Fibroblast of the aortic adventitia (primary cell): ENCODE measurements at places on chromosomes 2 and 18.

DNA sequence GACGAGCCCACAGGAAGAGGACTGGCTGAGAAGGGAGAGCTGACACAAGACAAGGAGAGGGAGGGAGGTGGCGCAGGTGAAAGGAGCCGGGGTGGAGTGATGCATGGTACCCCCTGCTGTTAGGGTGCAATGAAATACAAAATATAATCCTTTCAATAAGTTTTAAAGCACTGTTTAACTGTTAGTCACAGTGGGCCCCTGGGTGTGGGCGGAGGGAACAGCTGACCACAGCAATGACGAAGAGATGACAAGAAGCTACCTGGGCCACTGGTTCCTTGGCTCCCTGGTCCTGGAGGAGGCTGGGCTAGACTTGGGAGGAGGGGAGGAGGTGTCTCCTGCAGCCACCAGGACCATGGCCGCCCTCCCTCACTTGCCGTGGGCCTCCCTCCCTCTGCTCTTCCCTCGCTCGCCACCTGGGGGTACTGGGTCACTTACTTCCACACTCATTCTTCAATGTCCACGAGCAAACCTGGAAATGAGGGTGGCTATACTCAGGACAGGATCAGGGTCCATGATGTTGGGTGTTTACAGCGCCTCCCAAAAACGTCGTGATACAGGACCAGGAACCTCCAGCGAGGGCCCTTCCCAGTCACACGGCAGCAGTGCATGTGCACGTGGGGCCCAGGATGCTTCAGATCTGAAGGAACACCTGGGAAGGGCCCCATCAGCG, 196.1 kb downstream of the ANKRD30B start:
- DNase-seq: no peak

- DNase-seq: no peak
Observed at GRCh38 chr2:666441-666840, 10.8 kb downstream of the TMEM18 start.

GRCh38 chr2:95353055-95353575, 49.4 kb upstream of the FAHD2A start:
- no peak for DNase-seq

DNA sequence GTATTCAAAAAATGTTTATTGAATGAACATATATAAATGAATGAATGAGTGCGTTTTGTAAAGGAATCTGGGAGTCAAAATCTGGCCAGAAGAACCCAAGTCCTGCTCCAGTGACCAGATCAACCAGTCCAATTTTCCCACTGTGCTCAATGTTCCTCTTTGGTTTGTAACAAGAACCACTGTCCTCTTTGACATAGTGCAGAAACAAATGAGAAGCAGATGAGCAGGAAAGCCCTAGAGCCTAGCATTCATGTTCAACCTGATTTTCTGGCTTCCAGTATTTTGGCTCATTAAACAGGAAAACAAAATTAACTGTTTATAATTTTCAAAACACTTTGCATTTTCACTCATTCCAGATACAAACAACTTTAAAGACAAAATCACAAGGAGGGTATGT, 23.2 kb downstream of the FAM124B start:
- DNase-seq: no peak

DNA sequence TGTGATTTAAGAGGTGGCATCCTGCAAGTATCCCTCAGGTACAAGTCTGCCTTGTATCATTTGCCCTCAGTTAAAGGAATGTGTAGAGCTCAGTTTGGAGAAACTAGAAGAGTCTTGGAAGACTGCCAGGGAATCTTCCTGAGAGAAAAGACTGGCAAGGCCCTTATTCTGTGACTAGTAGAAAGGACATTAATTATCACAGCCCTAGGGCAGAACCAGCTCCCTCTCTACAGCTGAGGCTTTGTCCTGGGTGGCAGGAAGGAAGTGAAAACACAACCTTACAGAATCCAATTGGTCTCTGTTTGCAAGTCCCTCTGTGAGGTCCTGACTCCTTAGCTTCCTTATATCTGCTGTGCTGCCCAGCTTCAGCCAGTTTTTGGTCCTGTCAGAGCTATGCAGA, 385.9 kb upstream of the CYRIA start:
- no peak for DNase-seq

DNA sequence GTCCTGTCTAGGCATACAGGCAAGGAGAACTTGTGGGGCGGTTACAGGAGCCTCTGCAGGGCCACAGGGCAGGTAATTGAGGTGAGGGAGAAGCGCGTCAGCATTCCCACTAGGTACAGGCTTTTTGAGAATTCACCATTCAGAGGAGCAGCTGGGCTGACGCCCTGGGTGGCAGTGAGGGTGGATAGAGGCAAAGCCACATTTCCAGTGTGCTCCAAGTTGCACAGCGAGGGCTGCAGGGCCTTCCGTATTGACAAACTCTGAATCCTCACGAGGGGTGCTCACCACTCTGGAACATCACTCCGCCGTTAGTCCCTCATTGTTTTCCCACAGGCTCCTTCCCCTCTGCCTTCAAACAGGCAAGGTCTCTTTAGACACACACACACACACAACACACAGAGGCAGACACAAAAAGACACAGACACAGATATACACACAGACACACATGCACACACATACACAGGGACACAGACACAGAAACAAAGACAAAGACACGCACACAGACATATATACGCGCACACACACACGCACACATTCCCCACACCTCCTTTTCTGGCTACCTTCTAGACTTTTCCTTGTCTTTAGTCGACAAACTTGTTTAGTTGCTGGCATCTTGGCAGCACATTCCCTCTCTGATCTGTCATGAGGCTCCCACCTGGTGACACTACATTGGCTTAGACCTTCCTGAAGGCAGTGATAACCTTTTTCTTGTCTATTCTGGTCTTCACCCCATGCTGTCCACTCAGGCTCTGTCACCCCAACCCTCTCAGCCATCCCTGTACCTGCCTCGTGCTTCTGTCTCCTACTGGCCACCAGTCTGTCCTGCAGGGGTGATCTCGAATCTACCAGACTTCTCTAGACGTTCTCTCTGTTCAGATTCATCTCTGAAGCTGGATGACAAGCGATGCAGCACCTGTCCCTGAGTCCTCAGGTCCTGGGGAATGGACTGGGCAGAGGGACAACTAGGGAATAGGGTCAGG, 136.8 kb downstream of the ALPK2 start:
- no peak for DNase-seq

- no peak for DNase-seq
Observed at GRCh38 chr18:46084431-46084830, 12.4 kb upstream of the PSTPIP2 start.

DNA sequence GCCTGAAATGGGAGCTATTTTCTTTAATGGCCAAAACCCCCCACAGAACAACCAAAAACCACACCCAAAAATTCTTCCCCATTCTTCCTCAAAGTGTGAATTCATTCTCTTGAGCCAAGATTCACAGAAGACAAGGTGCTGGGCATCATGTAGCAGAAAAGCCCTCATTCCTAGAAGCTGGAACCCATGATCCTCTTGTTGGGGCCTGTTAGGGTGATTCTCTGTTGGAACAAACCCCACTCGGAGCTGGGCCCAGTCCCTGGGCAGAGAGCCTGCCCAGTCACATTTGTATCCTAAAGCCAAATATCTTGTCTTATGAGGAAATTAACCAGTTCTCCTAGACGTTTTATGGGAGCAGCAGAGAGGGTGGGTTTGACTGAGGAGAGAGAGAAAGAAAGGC, 22.8 kb upstream of the VPS4B start:
- peak; percentile 34 for DNase-seq

DNA sequence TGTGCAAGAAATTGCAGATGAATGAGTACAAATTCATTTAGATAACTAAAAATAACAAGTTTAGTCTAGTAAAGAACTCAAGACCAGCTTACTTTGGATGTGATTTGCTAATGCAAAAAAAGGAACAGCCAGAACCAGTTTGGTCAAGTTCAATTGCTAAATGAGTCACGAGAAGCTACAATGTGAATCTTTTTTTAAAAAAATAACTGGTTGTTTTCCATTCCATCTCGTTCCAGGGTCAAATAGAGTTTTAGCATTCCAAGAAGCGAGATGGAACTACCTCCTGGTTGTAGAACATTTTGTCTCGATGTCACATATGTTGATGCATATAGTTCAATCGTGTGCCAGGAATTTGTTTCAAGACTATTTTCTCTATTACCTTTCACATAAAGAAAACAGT, 65.0 kb upstream of the IKZF2 start:
- DNase-seq: peak; percentile 73

- DNase-seq: peak; percentile 50
Observed at GRCh38 chr2:161165811-161166210, 5.6 kb downstream of the TANK start.

DNA sequence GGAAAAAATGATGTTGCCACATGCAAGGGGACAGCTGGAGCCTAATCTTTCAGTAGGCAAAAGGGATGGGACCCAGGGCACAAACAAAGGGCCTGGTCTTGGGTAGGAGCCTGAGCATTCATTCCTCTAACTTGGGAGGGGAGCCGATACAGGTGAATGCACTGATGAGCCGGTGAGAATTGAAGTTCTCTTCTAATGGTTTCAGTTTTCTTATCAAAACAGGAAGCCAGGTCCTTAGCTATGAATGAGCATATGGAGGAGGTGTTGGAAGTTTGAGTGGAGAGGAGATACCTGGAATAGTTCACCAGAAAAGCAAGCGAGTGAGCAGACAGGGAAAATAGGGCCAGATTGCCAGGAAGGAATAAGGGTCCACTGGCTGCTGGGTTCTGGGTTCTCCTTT, 10.1 kb downstream of the DPP4 start:
- DNase-seq: no peak

- DNase-seq: no peak
Observed at GRCh38 chr2:145012806-145013205, 492.9 kb upstream of the ZEB2 start.

- no peak for DNase-seq
Observed at GRCh38 chr2:183428881-183429280, 304.6 kb downstream of the NUP35 start.

DNA sequence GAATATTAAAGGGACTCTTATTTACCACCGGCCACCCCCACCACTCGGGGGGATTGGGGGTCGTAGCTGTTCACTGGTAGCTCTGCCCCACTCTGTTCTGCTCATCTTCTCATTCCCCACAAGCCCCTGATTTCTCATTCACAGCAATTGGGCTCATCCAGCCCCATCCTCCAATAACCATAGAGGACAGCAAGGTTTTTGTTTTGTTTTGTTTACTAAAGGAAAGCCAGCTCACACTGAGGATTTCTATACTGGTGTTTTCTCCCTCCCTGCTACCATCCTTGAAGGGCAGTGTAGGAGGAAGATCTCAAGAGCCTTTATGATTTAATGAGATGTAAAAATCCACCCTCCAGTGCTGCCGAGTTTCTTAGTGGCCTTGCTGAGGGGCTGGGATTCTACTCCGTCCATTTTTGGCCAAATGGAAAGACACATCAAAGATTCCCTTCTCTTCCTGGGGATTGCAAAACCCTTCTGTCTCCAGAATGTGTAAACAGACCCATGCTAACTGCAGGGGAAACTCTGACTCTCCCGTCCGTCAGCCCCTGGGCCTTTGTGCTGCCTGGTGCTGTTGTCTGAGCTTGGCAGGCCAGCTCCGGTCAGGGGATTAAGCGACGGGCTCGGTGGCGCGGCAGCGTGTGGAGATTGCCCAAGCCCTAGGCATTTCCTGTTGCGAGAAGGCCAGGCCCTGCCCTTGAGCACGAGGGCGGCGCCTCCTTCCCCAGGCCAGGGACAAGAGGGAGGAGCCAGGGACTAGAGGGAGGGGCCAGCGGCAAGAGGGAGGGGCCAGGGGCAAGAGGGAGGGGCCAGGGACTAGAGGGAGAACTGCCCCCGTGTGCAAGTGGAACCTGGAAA, 165.0 kb downstream of the ANTXR1 start:
- DNase-seq: peak; percentile 96

- DNase-seq: peak; percentile 20
Observed at GRCh38 chr2:143205106-143205764, 76.0 kb downstream of the ARHGAP15 start.

- DNase-seq: no peak
Observed at GRCh38 chr2:160908157-160908556, 252.1 kb upstream of the TANK start.

GRCh38 chr2:142061733-142062132, 69.1 kb downstream of the LRP1B start:
- no peak for DNase-seq

GRCh38 chr2:10316336-10316735, 13.6 kb downstream of the HPCAL1 start:
- peak; percentile 83 for DNase-seq

DNA sequence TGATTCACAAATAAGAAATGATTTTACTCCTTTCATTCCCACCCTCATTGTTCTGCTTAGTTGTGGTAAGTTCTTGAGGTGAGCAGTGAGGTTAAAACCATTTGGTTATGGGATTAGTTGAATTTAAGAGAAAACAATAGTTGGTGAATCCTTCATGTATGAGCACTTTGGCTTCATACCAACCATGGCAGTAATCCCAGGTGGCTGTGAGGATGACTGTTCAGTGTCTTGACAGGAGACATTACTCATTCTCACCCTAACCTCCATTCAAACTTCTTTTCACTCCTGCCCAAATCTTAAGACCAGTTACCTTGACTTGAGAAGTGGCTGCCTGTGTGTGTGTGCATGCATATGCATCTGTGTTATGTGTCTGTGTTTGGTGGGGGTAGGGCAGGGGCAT, 143.1 kb downstream of the SETBP1 start:
- peak; percentile 82 for DNase-seq

DNA sequence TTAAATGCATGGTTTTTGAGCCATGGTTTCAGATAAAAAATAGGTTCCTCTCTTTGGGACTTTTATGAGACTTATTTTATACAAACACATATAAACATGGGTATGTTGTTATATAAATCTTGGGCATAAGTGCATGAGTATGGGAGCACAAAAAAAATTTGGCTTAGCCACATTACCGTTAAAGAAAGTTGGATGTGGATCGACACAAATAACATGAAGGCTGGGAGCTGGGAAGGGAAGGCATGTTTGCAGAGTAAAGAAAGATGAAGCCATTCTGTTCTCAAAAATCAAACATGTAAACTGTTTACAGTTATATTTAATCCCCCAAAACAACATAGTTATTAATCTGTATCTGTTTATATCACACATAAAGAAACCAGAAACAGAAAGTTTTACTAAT, 313.8 kb downstream of the NRXN1 start:
- DNase-seq: no peak

GRCh38 chr18:50044402-50044801, 150.5 kb downstream of the MYO5B start:
- no peak for DNase-seq

DNA sequence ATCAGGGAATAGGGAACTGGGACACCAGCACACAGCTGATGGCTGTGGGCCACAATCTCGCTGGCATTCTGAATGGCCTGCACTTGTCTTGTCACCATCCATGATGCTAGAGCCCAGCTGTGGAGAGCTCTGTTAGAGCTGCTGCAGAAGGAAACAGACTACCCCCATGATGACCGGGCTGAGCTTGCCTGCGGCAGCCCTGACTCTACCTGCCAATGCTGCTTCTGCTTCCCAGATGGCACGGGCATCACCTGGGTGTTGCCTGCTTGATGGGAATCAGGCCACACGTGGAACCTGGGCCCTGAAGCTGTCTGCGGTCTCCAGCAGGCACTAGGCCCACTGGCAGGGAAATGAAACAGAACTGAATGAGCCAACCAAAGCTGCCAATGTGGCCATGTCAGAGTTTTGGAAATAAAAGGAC, 11.2 kb upstream of the DAW1 start:
- DNase-seq: peak; percentile 59

- peak; percentile 65 for DNase-seq
Observed at GRCh38 chr2:72082021-72082601, 65.6 kb downstream of the CYP26B1 start.

- no peak for DNase-seq
Observed at GRCh38 chr2:168552450-168552856, 96.4 kb downstream of the CERS6 start.
